ENCODE measurements at places on chromosomes 7 and 10.
A peak's percentile ranks its signal among the peaks of the same experiment; 100 is the strongest.

- DNase-seq: peak; percentile 68
Observed at GRCh38 chr7:130141161-130141883, 63.9 kb downstream of the TMEM209 start.

DNA sequence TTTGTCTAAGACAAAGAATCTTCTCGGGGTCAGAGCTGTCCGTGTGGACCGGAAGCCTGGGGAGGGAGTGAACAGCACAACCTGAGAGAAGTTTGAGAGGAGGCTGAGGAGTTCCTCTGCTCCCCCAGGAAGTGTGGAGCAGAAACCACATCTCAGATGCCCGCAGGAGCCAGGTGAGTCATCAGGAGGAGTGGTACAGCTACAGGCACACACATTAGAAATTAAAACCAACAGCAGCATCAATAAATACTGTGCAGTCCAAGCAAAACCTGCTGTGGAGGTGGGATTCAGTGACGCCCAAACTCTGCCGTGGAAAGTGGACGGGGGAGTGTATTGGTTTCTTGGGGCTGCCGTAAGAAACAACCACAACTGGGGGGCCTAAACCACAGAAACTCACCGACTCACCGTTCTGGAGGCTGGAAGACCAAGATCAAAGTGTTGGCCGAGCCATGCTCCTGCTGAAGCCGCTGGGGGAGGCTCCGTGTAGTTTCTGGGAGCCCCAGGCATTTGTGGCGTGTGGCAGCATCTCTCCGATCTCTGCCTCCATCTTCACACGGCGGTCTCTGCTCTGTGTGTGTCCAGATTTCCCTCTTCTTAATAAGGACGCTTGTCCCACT lies 31.2 kb upstream of the GARS1 start:
- DNase-seq: no peak

- no peak for DNase-seq
Observed at GRCh38 chr10:47024046-47024322, 112.8 kb downstream of the PTPN20 start.

DNA sequence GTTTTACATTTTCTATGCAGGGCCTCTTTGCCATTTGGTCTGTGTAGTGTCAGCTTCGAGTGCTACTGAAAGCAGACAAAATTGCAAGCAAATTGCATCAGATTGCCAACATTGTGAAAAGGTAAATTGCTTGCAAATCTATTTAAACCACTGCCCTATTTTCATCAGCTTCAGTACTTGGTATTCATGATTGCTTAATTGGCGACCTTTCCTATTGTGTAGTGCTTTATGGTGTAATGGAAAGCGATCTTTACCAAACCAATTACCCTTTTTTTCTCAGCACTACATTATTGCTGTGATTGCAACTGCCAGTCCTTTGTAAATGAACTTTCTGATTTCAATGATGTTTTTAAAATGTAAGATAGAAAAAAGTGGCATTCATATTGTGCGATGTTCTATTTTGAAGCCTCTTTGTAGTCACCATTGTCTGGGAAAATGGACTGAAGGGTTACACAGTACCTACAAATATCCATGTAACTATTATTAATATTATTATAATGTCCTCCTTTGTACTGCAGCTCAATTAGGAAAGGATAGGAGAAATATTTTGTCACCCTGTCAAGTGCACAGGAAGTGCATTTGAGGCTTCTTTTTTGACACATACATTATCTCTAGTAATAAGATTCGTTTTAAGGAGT lies 177.7 kb upstream of the SP8 start:
- no peak for DNase-seq

GRCh38 chr10:110558041-110558440 lies 9.5 kb upstream of the SMC3 start:
- DNase-seq: no peak

DNA sequence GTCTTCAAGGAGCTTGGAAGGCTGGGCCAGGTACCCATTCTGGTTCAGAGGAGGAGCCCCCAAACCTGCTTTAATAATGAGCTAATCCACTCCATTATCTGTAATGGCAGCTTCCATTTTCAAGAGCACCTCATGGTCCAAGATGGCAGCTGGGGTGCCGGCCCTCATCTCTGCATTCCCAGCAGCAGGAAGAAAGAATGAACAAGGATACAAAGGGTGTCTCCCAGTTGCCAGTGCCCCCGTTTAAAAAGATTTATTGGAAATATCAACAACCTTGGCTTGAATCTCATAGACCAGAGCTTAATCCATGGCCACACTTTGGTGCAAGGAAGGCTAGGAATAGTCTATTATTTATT lies 8.5 kb downstream of the LAT2 start:
- no peak for DNase-seq

DNA sequence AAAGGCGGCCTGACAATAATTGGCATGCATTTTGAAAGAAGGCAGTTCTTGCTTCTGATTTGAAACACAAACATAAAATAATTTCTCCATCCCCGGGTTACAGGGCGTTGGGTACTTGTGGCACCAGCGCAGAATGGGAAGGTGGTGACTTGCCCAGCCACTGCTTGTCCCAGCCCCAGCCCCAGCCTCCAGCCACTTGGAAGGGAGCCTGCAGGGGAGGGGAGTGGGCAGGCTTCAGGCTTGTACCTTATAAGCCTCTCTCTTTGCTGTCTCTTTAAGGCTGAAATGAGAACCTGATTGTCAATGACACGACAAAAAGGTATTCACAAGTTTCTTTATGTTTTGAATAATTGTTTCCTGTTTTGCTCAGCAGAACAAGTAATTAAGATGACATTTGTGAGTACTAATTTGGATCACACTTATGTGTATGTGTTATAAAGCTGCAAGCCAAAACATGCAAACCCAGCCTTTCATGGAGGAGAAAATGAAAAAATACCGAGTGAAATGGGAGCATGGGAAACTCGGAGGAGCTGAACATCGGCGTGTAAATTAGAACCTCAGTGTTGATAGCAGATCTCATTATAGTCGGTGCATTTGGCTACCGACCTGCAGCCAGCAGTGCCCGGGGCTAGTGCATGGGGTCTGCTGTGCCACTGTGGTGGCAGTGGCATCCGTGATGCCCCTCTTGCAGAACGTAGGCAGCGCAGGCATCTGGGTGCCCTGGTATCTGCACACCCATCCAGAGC lies 129.9 kb downstream of the EBF3 start:
- no peak for DNase-seq

DNA sequence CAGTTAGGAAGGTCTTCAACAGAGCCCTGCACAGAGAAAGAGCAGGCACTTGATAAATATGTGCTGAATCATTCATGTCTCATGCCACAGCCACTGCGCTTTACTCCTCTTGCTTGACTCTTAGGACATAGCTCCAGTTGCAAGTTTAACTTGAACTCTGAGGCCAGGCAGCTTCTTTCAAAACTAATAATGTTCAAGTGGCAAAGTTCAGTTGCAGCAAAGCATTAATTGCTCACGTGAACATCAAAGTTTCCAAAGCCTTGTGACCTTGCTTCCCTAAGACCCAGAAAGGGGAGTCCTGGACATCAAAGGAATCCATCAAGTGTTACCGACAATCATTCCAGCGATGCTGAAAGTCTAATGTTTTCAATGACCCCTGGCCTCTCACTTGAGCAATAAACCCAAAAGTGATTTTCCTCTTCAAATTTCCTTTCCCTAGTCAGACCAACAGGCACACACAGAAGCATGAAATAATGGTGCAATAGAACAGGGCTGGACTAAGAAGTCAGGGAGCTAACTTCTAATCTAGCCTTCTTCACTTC lies 21.8 kb upstream of the TECTB start:
- DNase-seq: no peak

DNA sequence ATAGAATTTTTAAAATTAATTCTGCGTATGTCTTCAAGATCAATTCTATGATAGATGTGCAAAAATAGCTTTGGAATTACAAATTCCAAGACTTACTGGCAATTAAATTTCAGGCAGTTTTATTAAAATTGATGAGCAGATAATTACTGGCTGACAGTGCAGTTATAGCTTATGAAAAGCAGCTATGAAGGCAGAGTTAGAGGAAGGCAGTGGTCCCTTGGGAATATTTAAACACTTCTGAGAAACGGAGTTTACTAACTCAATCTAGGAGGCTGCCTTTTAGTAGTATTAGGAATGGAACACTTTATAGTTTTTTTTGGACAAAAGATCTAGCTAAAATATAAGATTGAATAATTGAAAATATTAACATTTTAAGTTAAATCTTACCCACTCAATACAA lies 70.8 kb downstream of the CFTR start:
- no peak for DNase-seq

DNA sequence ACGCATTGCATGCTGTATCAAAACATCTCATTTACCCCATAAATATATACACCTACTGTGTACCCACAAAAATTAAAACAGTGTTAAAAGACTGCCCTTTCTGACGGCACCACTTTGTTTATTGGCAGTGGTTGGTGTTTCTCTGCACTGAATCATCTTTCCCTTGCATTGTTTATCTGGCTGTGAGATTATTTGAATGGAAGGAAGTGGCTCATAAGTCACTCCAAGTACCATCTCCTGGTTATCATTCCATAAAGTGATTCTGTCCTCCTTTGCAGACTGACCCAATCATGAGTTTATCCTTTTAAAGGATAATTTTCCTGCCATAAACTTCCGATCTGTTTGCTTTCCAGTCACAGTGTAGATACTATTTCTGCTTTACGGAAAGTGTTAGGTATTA lies 183.8 kb downstream of the CAMK1D start:
- DNase-seq: no peak

- no peak for DNase-seq
Observed at GRCh38 chr7:233249-234035, 41.1 kb downstream of the FAM20C start.

GRCh38 chr7:98988641-98989040 lies 110.3 kb downstream of the TRRAP start:
- no peak for DNase-seq

- no peak for DNase-seq
Observed at GRCh38 chr7:94656925-94657731, 1.2 kb upstream of the SGCE start.

DNA sequence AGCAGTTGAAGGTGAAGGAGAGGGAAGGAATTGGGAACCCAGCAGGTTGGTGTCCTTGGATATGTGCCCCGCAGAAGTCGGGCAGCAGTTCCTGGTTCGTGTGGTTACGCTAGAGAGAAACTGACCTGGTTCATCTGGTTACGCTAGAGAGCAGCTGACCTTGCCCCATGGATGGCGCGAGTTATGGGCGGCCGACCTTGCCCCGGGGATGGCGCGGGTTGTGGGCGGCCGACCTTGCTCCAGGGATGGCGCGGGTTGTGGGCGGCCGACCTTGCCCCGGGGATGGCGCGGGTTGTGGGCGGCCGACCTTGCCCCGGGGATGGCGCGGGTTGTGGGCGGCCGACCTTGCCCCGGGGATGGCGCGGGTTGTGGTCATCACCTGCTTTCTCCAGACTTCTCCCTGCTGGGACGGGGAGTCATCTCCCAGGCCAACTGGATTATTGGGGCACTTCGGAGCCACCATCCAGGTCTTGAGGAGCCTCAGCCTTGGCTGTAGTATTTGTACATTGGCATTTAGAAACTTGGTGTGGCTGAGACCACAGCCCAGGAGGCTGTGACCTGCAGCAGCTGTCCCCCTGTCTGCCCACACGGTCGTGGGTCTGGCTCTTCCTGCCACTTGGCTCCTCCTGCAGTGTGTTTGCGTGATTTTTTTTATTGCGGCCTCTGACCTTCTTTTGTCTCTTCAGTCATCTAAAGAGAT lies 6.1 kb downstream of the GET4 start:
- DNase-seq: no peak

- DNase-seq: no peak
Observed at GRCh38 chr7:98921608-98922372, 43.5 kb downstream of the TRRAP start.

- no peak for DNase-seq
Observed at GRCh38 chr10:96228408-96228994, 42.9 kb downstream of the BLNK start.

- DNase-seq: no peak
Observed at GRCh38 chr7:101386558-101387231, 24.0 kb downstream of the COL26A1 start.

- DNase-seq: no peak
Observed at GRCh38 chr10:14782691-14783363, 8.1 kb upstream of the FAM107B start.

DNA sequence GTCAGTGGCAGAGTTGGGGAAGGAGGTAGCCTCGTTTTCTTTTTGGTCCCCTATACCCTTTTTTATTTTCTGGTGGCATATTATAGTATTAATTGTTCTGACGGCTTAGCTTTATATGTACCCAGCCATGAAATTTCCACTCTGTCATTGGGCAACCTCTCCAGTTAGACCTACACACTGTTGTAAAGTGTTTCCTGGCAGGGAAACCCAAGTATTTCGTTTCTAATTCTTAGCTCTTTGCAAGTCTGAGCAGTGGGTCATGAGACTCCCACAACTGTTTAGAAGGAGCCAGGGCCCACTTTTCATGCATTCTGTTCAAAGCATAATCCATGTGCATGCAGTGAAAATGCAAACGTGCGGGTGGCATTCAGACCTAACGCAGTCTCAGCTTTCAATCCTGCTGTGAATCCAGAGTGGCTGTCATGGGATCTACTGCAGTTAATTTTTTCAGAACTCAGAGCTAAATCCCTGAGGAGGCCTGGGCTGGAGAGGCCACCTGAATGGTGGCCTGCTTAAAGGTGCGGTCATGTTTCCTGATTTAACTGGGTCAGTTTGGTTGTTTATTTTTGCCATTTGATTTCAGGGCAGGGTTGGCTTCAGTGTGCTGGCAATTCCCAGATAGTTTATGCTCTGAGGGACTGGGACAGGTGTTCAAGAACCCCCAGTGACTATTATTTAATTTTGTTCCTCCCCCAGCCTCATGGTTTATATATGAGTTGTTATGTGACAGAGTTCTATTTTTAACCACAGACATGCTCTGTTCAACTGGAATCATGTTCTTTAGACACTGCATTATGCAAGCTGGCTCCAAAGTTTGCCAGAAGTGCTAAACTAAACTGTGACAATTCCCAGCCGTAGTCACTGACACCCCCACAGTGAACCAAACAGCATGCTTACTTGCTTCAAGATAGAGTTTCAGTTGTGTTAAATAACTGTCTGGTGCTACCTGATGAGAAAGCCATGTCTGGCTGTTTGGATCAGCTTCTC lies 27.4 kb upstream of the SYPL1 start:
- no peak for DNase-seq

GRCh38 chr7:140009735-140010134 lies 53.0 kb downstream of the PARP12 start:
- no peak for DNase-seq

GRCh38 chr7:208130-208673 lies 15.8 kb downstream of the FAM20C start:
- DNase-seq: no peak

- no peak for DNase-seq
Observed at GRCh38 chr10:43698156-43698555, 49.5 kb upstream of the ZNF32 start.

- DNase-seq: no peak
Observed at GRCh38 chr10:106571192-106571946, 593.1 kb downstream of the SORCS1 start.

DNA sequence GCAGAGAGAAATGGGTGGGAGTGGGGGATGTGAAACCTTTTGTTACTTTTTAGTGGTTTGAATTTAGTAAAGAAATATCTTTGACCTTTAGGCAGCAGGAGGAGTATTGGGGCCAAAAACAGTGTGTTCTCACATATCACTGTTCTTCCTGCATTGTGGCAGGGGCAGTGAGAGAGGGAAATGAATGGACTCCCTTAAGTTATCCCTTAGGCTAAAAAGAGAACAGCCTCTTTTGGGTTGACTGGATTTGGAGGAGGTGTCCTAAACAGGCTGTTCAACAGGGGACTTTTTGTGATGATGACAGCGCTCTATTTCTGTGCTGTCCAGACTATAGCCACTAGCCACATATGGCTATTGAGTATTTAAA lies 22.3 kb downstream of the ZNF775 start:
- DNase-seq: no peak

GRCh38 chr7:124310934-124311390 lies 278.1 kb upstream of the TMEM229A start:
- no peak for DNase-seq

GRCh38 chr7:105130580-105130979 lies 116.6 kb downstream of the KMT2E start:
- DNase-seq: no peak

Measured in progenitor cell of endocrine pancreas (in vitro differentiated cells).